Lung microvascular endothelial cell (primary cell): ENCODE measurements at places on chromosomes 4 and X. TPM values are rescaled to one million over a fixed set of nuclear protein-coding genes. Genes with fewer than 3 reads are reported as not detected.

The TKTL2 gene
- not detected in 2 replicates for total RNA-seq

The FABP2 gene
- total RNA-seq = not detected in 2 replicates

The UGT8 gene
- not detected in 2 replicates for total RNA-seq

The DMRTC1 gene
- not detected in 2 replicates for total RNA-seq

The TMEM144 gene
- total RNA-seq = 2.4 and 5.8 TPM in 2 replicates

The STEEP1 gene
- total RNA-seq = 28.8 and 35.1 TPM in 2 replicates

The RBMXL3 gene
- total RNA-seq = not detected in 2 replicates

The TCEAL5 gene
- not detected in 2 replicates for total RNA-seq

The VSIG1 gene
- 0.20 and 0.65 TPM in 2 replicates for total RNA-seq

The TLR1 gene
- total RNA-seq = 2.6 and 5.0 TPM in 2 replicates

The GAGE2A gene
- total RNA-seq = not detected in 2 replicates

DNA sequence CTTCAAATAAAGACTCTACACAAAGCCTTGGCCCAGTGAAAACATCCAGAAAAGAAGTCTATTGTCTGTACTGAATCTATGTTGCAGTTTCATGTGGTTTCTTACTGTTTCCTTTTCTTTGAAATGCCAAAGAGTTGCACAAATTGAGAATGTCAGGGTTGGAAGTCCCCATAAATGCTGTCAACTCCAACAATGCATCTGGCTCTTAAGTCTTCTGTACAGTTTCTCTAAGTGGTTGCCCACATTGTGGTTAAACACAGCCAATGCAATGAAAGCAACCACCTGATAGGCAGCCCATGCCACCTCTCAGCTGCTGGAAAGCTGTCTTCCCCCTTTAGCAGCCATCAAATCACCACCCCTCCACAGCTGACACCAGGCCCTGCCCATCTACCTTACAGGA, 67.2 kb upstream of the C1GALT1C1 start:
- DNase-seq = no peak

DNA sequence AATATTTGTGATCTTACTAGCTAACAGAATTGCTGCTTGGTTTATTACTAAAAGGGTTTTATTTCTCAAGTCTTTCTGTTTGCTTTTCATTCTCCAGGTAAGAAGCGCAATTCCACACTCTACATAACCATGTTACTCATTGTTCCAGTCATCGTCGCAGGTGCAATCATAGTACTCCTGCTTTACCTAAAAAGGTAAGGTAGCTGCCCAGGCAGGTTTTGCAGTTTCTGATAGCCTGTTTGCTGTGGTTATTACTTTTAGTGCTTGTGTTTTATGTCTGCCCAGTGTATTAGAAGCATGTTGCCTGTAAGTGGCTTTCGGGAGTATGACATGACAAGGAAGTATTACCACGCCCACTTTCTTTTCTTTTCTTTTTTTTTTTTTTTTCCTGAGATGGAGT, 46.4 kb downstream of the IL13RA1 start:
- no peak for DNase-seq

- no peak for DNase-seq
Observed at GRCh38 chrX:23194885-23195554, 139.6 kb upstream of the PTCHD1 start.

- DNase-seq = peak; percentile 27
Observed at GRCh38 chr4:98996056-98996764, 689 bp downstream of the METAP1 start.

DNA sequence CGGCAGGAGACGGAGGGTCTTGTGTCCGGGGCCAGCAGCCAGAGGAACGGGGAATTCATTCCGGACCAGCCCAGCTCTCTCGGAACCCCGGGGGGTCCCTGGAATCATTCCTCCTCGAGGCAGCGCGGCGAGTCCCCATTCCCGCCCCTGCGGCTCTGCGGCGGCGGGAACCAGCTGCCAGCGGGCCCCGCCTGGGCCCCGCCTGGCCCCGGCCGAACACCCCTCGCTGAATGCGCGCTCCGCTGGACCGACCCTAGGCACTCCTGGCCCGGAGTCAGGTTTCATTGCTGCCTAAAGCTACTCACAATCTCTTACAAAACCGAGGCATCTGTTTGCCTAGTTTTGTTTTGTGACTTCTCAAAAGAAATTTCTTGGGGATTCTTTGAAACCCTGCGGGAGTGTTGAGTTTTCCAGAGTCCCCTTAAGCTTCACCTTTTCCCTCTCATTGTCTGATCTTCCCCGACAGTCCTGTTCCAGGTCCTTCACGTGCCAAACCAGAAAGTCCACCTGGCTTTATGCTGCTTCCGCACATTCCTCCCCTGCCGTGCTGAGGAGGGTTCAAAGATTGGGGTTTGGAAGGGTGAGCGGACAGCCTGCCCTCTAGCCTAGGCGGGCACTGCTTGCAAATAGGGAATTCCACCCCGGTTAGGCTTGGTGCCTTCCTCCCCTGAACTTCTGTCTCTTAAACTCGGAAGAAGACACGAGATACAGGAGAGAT, 789 bp downstream of the ARHGAP10 start:
- DNase-seq = peak; percentile 39

DNA sequence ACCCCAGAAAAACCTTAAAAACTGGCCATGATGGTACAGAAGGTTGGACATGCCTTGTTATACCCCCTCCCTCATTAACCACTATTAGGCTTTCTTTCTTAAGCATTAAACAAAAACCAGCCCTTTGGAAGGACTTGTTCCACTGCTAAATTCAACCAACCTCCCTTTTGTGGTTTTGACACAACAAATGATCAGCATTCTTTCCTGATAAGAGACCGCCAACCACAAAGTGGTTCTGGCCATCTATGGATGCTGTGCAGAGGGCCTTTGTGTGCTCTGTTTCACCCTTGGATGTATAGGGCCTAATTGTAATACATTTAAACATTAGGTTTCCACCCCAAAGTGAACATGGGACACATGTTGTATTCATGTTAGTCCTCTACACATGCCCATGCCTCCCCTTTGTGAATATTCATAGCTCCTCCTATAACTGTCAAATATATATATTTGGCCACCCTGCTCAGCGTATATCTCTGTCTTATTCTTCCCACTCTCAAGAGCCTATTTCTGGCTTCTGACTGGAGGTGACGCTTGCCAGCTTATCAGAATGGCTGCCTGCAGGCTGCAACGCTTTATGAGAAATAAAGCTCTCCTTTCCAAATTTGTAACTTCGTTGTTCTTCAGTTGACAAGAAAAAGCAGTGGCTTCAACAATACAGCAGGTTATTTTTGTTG, 126.6 kb downstream of the NPNT start:
- no peak for DNase-seq

GRCh38 chr4:38072578-38072977, 112.4 kb downstream of the PTTG2 start:
- DNase-seq = no peak

DNA sequence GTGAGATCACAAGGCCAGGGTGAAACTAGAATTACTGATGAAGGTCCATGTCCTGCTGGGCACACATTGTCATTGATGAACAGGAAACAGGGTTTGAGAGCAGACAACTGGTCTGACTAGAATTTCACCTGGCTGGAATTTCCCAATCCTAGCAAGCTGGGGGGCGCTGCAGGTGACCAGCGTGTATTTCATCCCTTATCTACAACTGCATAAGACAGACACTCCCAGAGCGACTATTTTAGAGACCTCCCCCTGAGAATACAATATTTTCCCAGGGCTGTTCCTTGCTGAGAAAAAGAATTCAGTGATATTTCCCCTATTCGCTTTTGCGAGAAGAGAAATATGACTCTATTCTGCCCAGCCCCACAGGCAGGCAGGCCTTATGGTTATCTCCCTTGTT, 432.6 kb upstream of the GALNT7 start:
- DNase-seq = no peak

DNA sequence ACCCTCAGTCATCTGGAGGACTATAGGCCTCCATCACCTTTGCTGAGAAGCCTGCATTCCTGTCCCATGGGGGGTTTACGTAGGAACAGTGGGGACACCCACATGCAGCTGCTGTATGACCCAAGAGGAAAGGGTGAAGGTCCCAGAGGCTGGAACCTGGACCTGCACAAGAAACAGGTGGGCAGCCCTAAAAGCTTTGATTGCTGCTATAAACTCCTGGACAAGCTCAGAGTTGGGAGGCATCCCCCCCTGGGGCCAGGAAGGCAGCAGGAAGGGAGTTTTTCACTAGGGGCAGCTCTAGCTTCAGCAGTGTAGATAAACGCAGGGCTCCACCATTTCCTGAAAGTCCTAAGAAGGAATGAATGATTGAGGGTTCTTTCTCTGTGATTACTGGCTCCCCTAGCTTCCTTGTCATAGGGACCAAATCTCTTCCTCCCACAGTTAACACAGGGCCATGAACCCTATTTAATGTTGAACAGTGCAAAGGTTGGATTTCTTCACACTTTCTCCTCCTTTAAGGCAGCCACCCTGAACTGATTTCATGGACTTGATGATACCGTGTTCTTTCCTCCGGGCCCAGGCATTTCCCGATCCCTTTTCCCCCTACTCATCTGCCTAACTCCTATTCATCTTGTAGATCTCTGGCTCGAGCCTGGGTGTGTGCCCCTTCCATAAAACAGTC, 84.2 kb downstream of the CHRNA9 start:
- no peak for DNase-seq

DNA sequence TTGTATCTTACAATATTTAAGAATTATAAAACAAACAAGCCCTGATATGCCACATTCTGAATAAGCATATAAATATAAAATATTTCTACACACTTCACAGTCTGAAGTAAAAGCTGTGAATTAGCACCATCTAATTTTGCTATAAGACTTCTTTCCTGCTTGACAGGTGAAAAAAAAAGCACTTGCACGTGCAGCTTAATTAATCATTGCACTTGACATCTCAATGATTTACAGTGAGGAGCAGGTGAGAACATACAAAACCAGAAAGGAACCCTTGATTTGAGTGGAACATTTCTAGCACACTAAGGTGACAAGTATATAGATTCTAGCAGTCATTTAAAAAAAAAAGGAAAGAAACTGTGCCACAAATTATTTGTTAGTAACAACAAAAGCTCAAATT, 47.9 kb downstream of the CHIC2 start:
- no peak for DNase-seq

DNA sequence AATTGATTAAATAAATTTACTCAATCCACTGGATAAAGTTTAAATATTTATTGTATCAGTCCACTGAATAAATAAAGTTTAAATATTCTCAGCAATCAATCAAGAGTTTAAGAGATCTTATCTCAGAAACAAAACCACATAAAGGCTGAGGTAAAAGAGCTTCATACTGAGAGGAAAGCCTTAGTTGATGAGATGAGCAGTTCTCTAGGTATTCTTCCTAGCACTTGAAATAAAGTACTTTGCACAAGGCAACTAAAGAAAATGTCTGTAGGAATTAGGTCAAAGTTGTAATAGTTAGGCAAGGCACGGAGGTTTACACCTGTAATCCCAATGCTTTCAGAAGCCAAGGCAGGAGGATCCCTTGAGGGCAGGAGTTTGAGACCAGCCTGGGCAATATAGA, 63.5 kb downstream of the UCHL1 start:
- DNase-seq = no peak

GRCh38 chr4:110617646-110618580, 5.0 kb downstream of the PITX2 start:
- no peak for DNase-seq

DNA sequence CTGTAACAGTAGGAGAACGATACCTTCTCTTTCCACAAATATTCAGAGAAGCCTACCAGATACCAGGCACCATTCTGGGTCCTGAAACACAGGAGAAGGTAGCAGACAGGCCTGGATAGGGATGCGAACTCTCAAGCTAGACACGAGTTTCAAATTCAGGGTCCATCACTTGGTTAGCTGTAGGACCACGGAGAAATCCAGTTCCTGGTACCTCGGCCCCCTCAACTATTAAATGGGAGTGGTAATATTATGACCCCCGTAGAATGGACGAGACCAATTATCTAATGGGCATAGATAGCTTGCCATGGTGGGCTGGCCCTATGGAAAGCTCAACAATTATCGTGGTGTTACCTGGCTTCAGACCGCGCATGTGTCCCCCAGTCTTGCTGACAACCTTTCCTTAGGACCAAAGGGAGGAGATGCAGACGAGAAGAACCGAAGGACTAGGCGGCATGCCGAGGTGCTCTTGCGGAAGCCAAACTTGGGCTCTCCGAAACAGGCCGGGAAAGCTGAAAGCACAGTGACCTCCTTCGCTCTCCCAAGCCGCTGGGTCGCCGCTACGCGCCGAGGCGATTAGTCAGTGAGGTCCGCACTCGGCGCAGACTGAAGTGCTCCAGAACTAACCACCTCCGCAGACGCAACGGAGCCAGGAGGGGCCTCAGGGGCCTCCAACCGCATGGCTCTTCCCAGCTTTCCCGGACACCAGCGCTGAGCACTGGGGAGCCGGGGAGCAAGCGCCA, 19.6 kb downstream of the NKX3-2 start:
- no peak for DNase-seq

- DNase-seq = peak; percentile 31
Observed at GRCh38 chr4:156838761-156839160, 132.8 kb downstream of the PDGFC start.

- DNase-seq = no peak
Observed at GRCh38 chrX:72133851-72134546, 2.3 kb upstream of the RTL5 start.

GRCh38 chr4:3223956-3224748, 24.8 kb upstream of the MSANTD1 start:
- no peak for DNase-seq

DNA sequence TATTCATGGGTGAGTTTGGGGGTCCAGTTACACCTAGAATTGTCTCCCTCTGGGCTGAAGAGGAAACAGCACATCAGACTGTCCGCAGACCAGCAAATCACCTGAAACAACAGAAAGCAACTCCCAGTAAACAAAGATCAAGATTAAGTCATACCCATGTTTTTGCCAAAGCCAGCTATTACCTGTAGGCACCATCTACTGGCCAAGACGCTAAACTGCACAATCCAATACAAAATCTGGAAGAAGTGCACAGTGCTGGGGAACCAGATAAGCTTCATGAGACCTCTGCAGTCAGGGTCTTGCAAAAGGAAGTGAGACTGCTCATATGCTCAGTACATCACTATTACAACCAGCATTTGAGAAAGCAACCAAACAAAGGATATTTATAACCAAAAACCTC, 157.5 kb upstream of the ITM2A start:
- DNase-seq = no peak

DNA sequence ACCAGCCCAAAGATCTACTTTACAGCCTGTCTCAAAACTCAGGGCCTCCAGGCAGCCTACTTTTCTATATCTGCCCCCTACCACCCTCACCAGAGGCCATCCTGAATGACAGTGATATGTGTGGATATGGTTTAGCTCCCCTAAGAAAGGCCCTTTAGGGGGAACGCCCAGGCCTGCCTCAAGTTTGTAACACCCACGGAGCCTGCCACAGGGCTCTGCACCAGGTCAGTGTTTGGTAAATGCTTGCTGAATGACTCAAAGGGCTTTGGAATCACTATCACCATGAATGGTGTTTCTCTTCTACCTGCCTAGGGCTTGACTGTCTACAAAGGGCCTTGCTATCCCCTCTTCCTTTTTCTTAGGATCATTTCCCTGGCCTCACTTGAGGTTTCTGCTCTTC, 11.3 kb upstream of the LONRF3 start:
- DNase-seq = no peak

GRCh38 chrX:54452920-54453319, 12.7 kb downstream of the TSR2 start:
- peak; percentile 7 for DNase-seq

- no peak for DNase-seq
Observed at GRCh38 chr4:6840062-6840976, 57.8 kb downstream of the KIAA0232 start.
